ENCODE measurements at places on chromosomes 5 and 9.

DNA sequence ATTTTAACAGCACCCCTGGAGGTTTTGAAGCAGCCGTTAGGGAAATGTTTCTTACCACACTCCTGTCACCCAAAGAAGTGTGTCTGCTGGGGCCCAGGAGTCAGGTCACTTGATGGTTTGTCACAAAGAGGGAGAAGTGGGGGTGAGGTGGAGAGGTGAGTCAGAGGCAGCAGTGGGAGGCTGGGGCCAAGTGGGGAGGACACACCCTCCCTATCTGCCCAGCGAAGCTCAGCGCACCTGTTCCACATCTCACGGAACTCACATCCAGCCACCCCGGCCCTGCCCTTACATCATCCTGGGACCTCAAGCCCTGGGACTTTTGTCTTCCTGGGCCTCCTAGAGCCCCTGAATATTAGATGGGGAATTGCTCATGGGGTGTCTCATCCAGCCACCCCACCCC is 171.1 kb upstream of the SMIM23 start:
- no peak for DNase-seq

DNA sequence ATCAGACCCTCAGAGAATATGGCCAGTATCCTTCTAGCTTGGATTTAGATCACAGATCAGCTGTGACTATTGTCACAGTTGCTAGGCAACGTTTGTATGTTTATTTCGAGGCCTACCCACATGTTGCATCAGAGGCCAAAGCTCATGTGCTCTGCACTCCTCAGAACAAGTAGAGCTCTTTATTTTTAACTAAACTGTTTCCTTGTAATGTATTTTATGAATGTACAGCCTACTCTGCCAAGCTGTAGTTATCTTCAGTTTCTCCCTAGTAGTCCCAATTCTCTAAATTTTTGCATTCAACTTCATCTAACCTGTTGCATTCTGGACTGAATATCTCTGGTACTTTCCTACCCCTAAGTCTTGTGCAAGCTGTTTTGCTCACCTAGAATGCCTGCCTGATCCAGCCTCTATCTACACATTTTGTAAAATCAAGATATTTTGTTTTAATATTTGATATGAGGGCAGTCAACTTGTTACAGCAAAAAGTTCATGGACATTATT is 52.8 kb downstream of the CAST start:
- no peak for DNase-seq

DNA sequence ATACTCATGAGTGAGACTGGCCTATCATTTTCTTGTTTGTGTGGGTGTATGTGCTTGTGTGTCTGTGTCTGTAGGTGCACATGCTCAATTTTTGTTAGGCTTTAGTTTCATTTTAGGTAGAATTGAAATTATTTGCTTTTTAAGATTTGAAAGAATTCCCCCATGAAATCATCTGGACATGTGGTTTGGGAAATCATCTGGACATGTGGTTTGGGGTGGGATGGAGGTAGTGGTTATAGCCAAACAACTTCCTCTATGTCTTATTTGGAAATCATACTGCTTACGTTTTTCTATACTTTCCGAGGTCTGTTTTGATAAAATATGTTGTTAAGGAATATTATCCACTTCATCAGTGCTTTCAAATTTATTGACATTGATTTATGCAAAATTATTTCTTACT is 485.4 kb upstream of the CLINT1 start:
- DNase-seq: no peak

- DNase-seq: no peak
These were observed 406.8 kb downstream of the BRINP1 start for GRCh38 chr9:118962426-118962825.

GRCh38 chr9:5947912-5948311 is 57.2 kb downstream of the MLANA start:
- no peak for DNase-seq
